ENCODE measurements at places on chromosomes 1 and 21. TPM values are rescaled to one million over a fixed set of nuclear protein-coding genes. Genes with fewer than 3 reads are reported as not detected.

Gene HP1BP3
- total RNA-seq = 334 TPM

Gene PRDM16
- total RNA-seq = 0.57 TPM

Gene RAD54L
- 49.0 TPM for total RNA-seq

Gene EDN2
- not detected for total RNA-seq

Gene ASPM
- total RNA-seq = 72.2 TPM

Gene PTPN22
- 0.26 TPM for total RNA-seq

Gene VHLL
- not detected for total RNA-seq

Gene CA14
- 2.2 TPM for total RNA-seq

Gene EVA1C
- 7.2 TPM for total RNA-seq

Gene TRIM63
- not detected for total RNA-seq

Gene TAS1R1
- not detected for total RNA-seq

Gene KRTAP10-12
- not detected for total RNA-seq

Gene PSMD4
- 312 TPM for total RNA-seq

Gene ZBTB8A
- total RNA-seq = 7.9 TPM

Gene FAM3B
- not detected for total RNA-seq

Gene F3
- 6.5 TPM for total RNA-seq

Gene PPFIA4
- total RNA-seq = 2.5 TPM

Gene ADORA3
- total RNA-seq = not detected

Gene PLEKHN1
- total RNA-seq = not detected

Gene SPRR3
- not detected for total RNA-seq

Gene DCST1
- total RNA-seq = not detected

Gene ESPN
- total RNA-seq = not detected

DNA sequence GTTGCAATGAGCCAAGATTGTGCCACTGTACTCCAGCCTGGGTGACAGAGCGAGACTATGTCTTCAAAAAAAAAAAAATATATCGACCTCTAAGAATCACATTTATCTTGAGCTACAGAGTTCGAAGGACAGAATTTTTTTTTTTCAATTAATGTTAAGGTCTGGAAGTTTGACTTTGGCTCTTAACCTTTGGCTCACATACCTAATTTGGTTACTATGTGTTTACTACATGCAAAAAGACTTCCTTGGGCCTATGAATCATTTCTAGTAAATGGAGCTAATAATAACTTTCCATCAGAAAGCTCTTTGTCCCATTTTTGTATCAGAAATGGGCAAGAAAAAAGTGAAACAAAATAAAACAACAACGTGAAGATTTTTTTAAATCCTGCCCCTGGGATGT is 351.2 kb downstream of the SMYD3 start:
- no peak for DNase-seq

- no peak for DNase-seq
These were observed 131.9 kb upstream of the B3GALT2 start for GRCh38 chr1:193318347-193318746.

DNA sequence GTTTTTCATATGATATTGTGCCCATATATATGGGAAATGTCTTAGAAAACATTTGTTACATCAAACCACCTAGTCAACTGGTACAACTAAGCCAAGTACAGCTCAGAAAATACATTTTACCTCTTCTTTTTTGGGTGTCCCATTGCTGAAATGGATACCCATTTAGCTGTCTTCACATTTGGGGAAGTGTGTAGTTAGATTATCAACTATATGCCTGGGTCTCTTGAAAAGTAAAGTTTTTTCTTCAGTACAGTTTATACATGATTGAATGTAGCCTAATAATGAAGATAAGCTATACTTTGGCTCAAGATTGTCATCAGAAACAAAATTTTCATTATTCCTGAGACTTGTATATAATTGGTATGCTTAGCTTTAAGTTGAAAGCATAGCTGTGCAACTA is 2.0 kb downstream of the AGO3 start:
- DNase-seq = no peak

- no peak for DNase-seq
These were observed 105.7 kb downstream of the ZNF281 start for GRCh38 chr1:200304171-200304570.

- DNase-seq = no peak
These were observed 56.9 kb upstream of the NRIP1 start for GRCh38 chr21:15121655-15122120.

DNA sequence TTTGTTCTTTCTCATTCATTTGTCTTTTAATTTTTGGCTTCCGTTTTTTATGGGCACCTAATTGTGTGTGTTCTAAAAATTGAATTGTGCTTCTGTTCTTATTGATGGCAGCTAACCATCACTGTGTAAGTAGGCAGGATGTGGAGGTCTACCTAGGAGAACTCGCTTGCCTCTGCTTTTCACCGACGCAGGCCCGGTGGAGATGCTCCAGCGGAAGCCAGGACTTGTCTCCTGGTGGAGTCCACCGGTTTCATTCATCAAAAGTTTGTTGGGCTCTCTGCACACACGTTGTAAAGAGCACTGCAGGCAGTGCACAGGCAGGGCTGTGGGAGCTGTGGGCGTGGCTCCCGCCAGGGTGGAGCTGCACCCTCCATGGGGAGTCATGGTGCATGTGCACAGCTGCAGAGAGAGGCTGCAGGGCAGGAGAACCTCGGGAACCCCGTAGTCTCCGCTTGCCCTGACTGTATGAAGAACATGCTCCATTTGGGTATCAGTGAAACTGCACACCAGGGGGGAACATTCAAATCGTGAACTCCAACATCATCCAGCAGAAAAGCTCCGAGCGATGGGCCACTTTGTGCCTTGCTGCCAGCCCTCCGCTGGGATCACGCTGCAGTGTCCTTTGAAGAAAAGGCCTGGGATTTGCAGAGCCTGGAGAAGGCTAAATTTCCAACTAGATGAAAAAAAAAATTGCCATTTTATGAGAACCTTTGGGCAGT is 6.0 kb upstream of the C1orf174 start:
- no peak for DNase-seq

GRCh38 chr1:167440345-167440744 is 78.0 kb downstream of the CD247 start:
- DNase-seq = no peak

DNA sequence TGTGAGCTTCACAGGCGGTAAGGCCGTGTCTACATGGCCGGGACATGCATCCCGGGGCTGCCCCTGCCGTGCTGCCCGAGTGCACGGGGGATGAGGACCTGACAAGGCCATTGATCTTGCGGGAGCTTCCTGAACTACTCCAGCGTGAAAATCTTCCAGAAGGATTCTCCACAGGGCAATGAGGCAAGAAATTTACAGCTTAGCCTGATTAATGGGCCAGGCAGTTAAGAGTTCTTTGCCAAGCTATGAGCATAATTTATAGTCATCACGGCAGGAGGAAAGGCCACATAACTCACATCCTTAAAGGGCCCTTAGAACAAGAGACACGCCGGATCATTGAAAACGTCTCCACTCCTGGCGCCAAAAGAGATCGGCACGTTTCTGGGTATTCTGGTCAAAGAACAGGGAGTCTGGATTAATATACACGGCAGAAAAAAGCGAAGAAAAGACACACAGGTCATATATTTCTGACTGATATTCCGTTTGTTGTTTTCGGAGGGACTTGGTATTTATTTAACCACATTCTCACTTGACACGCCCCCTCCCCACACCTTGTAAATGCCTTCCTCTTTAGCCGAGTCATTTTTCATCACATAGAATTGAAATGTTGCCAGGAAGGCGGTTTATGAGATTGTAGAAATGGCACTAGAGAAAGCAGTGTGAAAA is 180.5 kb downstream of the DYRK1A start:
- peak; percentile 79 for DNase-seq

- DNase-seq = no peak
These were observed 49.1 kb downstream of the WNT9A start for GRCh38 chr1:227898502-227899140.

DNA sequence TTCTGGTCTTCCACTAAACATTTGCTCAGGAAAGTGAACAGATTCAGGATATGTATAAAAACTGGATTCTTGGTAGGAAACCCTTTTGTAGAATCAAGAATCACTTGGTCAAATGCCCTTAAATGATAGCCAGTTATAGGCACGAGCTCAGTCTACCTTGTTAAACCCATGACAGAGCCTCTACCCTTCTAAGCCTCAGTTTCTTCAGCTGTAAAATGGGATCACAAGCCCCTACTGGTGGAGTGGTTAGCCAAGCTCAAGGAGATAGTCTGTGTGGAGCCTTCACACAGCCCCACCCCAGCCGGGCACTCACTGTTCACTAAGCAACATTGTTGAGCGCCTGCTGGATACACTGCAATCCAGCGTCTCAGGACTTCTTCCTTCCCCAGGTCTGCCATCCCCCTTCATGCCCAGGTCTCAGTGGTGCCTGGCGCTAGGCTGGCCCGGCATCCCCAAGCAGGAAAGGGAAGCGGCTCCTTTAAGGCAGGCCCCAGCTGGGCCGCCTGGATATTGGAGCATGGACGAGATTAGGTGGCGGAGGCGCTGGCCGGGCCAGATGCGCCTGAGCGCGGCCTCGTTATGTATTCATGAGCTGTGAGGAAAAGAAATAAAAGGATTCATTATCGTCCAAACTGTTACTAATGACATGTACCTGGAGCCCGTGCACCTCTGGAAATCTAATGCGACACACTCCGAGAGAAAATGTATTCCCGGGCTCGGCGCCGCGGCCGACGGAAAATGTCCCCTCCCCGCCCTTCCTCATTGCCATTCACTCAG is 75.6 kb downstream of the TAS1R2 start:
- no peak for DNase-seq

GRCh38 chr1:37028981-37029617 is 5.2 kb downstream of the GRIK3 start:
- DNase-seq = no peak

GRCh38 chr21:42063191-42063570 is 7.9 kb upstream of the UMODL1 start:
- no peak for DNase-seq

- DNase-seq = no peak
These were observed 385.9 kb downstream of the PCP4 start for GRCh38 chr21:40253112-40253511.

- DNase-seq = no peak
These were observed 378.8 kb upstream of the PRMT6 start for GRCh38 chr1:106677721-106678120.

GRCh38 chr1:93744299-93744988 is 62.8 kb upstream of the BCAR3 start:
- DNase-seq = no peak

GRCh38 chr1:181488866-181489265 is 5.5 kb downstream of the CACNA1E start:
- no peak for DNase-seq

DNA sequence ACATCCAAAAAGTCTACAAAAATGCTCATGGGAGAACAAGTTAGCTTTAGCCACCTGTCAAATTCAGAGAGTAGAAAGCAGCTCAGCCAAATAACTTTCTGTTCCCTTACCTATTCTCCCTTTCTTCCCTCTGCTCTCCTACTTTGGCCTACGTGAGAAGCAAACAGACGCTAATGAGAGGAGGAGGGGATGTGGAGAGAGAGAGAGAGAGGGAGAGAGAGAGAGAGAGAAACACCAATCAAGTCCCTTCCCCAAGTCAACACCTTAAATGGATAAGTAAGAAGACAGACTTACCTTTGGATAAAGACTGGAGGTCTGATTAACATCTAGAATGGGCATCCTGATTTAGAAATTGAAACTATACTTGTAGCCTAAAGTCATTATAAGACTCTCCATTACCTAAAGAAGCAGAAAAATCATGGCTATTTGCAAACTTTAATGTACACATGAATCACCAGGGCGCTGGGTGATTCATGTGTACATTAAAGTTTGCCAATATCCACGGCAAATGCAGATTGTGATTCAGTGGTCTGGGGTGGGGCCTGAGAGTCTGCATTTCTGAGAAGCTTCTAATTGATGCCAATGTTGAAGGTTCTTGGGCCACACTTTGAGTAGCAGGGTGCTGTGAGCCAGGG is 13.1 kb upstream of the DUSP12 start:
- DNase-seq = no peak
